ENCODE measurements at places on chromosomes 2 and 18. TPM values are rescaled to one million over a fixed set of nuclear protein-coding genes. Genes with fewer than 3 reads are reported as not detected.
A peak's percentile ranks its signal among the peaks of the same experiment; 100 is the strongest.

GRCh38 chr2:3349211-3349693, 28.4 kb downstream of the EIPR1 start:
- DNase-seq, result no peak
- peaks cover 17% of the 10 kb centered on the region for H3K36me3 ChIP-seq
- H3K27ac ChIP-seq, result no peak overlapping the region
- no peaks in the 10 kb centered on the region for H3K4me1 ChIP-seq
- H3K27me3 ChIP-seq, result no peaks in the 10 kb centered on the region

DNA sequence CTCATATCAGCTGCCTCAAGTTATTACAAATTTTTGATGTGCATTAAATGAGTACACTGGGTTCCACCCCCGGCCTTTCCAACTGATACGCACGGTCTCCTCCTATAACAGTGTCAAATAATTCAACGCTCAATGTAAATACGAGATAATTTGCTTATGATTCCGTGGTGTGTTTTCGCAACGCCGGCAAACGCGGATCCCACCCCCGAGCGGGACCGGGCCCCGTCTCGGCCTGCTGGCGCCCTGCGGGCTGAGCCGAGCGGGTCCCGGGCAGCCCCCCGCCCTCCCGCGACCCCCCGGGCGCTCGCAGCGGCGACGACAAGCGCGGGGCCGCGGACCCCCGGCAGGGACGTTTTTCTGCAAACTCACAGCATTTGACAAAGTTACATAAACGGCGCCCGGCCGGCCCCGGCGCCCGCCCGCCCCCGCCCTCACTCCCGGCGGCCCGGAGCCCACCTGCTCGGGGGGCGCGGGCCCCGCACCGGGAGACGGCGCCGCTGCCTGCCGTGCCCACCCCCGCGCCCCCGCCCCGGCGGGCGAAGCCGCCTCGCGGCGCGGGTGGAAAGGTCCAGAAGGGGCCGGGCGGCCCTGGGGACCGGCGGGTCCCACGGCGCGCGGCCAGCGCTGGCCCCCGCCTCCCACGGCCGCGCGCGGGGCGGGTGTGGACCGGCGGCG, 762 bp downstream of the HDAC4 start:
- no peaks in the 10 kb centered on the region for H3K36me3 ChIP-seq
- peaks cover 17% of the 10 kb centered on the region for H3K4me1 ChIP-seq

GRCh38 chr18:11391661-11392060, 217.7 kb upstream of the SLC35G4 start:
- DNase-seq, result no peak
- no peaks in the 10 kb centered on the region for H3K27me3 ChIP-seq
- no peak overlapping the region for H3K27ac ChIP-seq
- H3K36me3 ChIP-seq, result no peaks in the 10 kb centered on the region
- no peak overlapping the region for H3K4me3 ChIP-seq

- no peak overlapping the region for H3K27ac ChIP-seq
- H3K27me3 ChIP-seq, result no peaks in the 10 kb centered on the region
- H3K4me3 ChIP-seq, result no peak overlapping the region
- H3K4me1 ChIP-seq, result no peaks in the 10 kb centered on the region
- H3K36me3 ChIP-seq, result no peaks in the 10 kb centered on the region
Observed at GRCh38 chr2:228283491-228284171, 102.1 kb upstream of the SPHKAP start.

GRCh38 chr2:31217465-31218200, at the start of gene CAPN14:
TSS of gene CAPN14 (minus strand) at chr2:31217515. CDS start at chr2:31205447, 12,068 bp downstream.
- H3K27ac ChIP-seq, result no peak within 1 kb of the TSS
- no peaks in the 10 kb centered on the region for H3K27me3 ChIP-seq
- H3K4me3 ChIP-seq, result no peak within 1 kb of the TSS

GRCh38 chr2:45647356-45647755, 4.1 kb upstream of the PRKCE start:
- peaks cover 37% of the 10 kb centered on the region for H3K4me1 ChIP-seq
- peaks cover 6% of the 10 kb centered on the region for H3K27me3 ChIP-seq
- DNase-seq, result no peak
- no peak overlapping the region for H3K4me3 ChIP-seq

DNA sequence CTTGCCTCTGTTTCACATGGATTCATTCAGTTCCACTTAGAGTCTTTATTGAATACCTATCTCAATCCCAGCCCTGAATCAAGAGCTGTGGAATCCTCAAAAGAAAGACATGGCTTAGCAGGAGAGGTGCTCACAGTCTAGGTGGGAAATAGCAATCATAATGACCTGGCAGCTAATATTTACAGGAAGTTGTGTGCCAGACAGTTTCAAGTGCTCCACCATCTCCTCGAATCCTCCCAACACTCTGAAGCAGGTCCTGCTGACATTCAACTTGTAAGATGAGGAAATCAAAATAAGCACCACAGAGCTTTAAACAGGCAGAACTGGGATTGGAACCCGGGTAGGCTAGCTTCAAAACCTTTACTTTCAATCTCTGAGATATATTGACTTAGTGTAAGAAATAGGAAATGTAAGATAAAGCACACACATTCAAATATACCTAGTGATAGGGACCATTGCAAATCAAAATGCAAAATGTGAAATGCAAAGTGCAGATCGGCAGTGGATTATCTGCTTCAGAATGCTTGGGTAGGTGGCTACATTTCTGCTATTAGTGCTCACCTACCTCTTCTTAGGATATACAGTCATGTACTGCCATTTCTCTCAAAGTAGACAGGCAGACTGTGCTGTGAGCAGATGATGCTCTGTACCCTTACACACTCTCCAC, 182.0 kb downstream of the PRKCE start:
- H3K27ac ChIP-seq, result no peak overlapping the region
- no peaks in the 10 kb centered on the region for H3K36me3 ChIP-seq
- no peak for DNase-seq
- peaks cover 23% of the 10 kb centered on the region for H3K4me1 ChIP-seq
- no peak overlapping the region for H3K4me3 ChIP-seq

GRCh38 chr18:23134780-23135549, at the start of gene CABLES1:
TSS of gene CABLES1 (plus strand) at chr18:23135485. CDS start at chr18:23135763, 278 bp downstream.
- DNase-seq, result peak; percentile 85
- peaks cover 57% of the 10 kb centered on the region for H3K4me1 ChIP-seq
- peak within 1 kb of the TSS; percentile 70 for H3K4me3 ChIP-seq
- H3K27me3 ChIP-seq, result peaks cover 16% of the 10 kb centered on the region
- H3K27ac ChIP-seq, result peak within 1 kb of the TSS; percentile 84
- no peaks in the 10 kb centered on the region for H3K36me3 ChIP-seq

GRCh38 chr2:105428387-105429018, 29.7 kb upstream of the FHL2 start:
- no peak overlapping the region for H3K27ac ChIP-seq
- H3K4me1 ChIP-seq, result no peaks in the 10 kb centered on the region
- no peaks in the 10 kb centered on the region for H3K36me3 ChIP-seq

GRCh38 chr18:63159590-63159989, 160.0 kb downstream of the BCL2 start:
- H3K36me3 ChIP-seq, result no peaks in the 10 kb centered on the region
- no peak overlapping the region for H3K27ac ChIP-seq
- no peaks in the 10 kb centered on the region for H3K27me3 ChIP-seq

- H3K36me3 ChIP-seq, result no peaks in the 10 kb centered on the region
- DNase-seq, result peak; percentile 81
- H3K27ac ChIP-seq, result peak overlapping the region; percentile 98
- no peaks in the 10 kb centered on the region for H3K27me3 ChIP-seq
- peak overlapping the region; percentile 78 for H3K4me3 ChIP-seq
Observed at GRCh38 chr2:46296216-46296839, 879 bp upstream of the EPAS1 start.

DNA sequence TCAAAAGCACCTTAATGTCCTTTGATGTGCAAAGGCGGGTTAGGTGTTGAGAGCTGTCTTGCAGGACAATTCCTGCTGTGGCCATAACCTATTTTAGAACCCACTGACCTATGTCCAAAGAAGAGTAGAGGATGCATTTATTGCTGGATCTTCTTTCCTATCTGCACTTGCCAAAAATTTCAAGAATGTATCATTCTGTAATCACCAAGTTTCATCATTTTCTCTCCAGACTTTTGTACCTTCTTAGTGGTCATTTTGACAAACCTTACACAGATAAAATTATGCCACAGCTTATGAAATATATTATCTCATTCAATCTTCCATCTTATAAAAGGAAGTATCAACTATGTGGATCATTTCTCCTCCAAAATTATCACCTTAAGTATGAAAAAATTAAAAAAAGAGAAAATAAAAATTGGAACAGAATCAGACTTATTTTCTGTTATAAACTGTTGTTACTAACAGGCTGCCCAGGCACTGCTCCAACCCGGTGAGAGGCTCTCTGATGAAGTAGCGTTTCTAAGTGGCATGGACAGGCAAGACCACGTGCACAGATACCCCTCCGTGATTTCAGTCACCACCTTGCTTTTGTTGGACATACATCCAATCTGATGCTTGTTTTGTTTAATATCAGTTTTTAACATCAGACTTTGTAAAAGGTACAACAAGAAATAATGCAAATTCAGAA, 559.9 kb upstream of the ID2 start:
- H3K27me3 ChIP-seq, result no peaks in the 10 kb centered on the region
- H3K4me3 ChIP-seq, result no peak overlapping the region
- H3K36me3 ChIP-seq, result no peaks in the 10 kb centered on the region
- DNase-seq, result no peak

DNA sequence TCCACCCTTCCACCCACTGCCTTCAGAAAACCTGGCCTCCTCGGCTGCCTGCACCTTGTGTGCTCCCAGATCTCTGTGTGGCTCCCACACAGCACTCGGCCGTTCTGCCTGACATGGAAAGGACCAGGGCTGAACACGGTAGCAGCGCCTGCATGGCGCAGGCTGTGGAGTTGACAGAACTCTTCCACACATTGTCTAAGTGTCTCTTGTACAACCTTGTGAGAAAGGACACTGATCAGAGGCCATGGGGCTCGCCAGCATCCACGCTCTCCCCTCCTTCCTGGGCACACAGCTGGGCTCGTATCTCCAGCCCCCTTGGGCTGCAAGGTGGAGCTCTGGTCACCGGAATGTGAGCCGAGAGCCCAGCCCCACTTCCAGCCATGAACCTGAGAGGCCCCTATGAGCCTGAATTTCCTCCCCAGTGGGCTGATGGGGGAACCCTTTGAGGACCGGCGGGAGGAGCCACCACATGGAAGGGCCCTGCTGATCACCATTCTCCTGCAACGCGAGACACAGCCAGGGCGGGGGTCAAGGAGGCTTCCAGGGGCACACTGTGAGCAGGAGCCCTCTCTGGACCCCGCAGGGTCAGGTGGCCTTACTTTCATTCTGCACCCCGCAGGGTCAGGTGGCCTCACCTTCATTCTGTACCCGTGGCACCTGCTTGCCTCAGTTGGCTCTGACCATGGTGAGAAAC, 314.2 kb upstream of the MYT1L start:
- H3K27me3 ChIP-seq, result peaks cover 5% of the 10 kb centered on the region
- H3K4me1 ChIP-seq, result no peaks in the 10 kb centered on the region
- H3K36me3 ChIP-seq, result no peaks in the 10 kb centered on the region
- H3K27ac ChIP-seq, result no peak overlapping the region

DNA sequence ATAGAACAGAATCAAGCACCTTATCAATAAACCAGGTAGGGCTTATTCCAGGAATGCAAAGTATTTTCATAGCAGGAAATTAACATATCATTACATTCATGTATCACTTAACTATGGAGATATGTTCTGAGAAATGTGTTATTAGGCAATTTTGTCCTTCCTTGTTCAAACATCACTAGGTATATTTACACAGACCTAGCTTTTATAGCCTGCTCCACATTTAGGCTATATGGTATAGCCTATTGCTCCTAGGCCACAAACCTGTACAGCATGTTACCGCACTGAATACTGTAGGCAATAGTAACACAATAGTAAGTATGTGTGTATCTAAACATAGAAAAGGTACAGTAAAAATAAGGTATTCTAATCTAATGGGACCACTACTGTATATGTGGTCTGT, 82.8 kb upstream of the KCTD1 start:
- no peaks in the 10 kb centered on the region for H3K4me1 ChIP-seq
- H3K27me3 ChIP-seq, result no peaks in the 10 kb centered on the region
- no peak for DNase-seq

DNA sequence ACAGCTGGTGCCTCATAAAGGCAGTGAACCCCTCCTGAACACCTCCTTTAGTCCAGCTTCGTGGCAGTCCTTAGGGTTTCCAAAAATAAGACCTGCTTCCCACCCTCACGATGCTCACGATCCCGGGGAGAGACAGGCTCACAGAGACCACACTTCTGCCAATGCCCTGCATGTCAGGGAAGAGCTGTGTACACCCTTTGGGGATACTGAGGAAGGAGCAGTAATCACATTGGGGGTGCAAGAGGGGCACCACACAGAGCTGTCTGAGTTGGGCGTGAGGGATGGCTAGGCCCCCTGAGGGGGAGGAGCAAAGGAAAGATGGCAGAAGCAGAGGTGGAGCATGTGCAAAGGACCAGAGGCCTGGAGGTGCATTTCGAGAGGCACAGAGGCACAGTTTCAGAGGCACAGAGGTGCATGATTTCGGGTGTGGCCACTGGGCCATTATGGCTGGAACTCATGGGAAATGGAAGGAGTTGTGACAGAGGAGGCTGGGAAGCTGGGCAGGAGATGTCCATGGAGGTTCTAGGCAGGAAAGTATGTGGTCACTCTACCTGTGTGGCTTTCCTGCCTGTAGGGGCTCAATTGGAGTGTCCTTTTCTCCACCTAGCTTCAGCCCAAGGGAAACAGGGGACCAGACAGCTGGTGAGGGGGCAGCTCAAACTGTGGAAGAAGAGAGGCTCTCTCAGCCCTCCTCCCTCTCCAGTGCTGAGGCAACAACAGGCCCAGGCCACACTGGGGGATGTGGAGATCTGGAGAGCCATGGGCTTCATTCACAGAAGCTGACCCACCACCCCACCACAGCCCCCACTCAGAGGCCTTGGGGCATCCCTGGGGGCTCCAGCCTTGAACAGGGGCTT, 115.9 kb downstream of the CAPN13 start:
- H3K4me1 ChIP-seq, result peaks cover 12% of the 10 kb centered on the region
- H3K27ac ChIP-seq, result peak overlapping the region; percentile 42
- H3K27me3 ChIP-seq, result no peaks in the 10 kb centered on the region
- no peak for DNase-seq

GRCh38 chr18:56505971-56506370, 132.4 kb downstream of the TXNL1 start:
- no peaks in the 10 kb centered on the region for H3K4me1 ChIP-seq
- no peaks in the 10 kb centered on the region for H3K27me3 ChIP-seq
- H3K27ac ChIP-seq, result no peak overlapping the region
- no peaks in the 10 kb centered on the region for H3K36me3 ChIP-seq
- DNase-seq, result no peak

- H3K4me1 ChIP-seq, result peaks cover 47% of the 10 kb centered on the region
Observed at GRCh38 chr18:32093102-32093511, 1.4 kb downstream of the RNF138 start.

CRACDL gene
- 17.8 TPM for total RNA-seq

GULP1 gene
- total RNA-seq, result 27.6 TPM

CAPN14 gene
- total RNA-seq, result 0.15 TPM

SERPINB3 gene
- not detected for total RNA-seq

RNU2-63P gene
- not detected for total RNA-seq

GCG gene
- total RNA-seq, result not detected

RESP18 gene
- not detected for total RNA-seq

IL36RN gene
- total RNA-seq, result not detected

DNAJC5G gene
- total RNA-seq, result not detected
